Stimulated activated CD4-positive, alpha-beta T cell treated with anti-CD3 and anti-CD28 coated beads, TNF-alpha, amount 100 ng/mL, for 1 hour (primary cell): ENCODE measurements at places on chromosomes 12 and 14.

DNA sequence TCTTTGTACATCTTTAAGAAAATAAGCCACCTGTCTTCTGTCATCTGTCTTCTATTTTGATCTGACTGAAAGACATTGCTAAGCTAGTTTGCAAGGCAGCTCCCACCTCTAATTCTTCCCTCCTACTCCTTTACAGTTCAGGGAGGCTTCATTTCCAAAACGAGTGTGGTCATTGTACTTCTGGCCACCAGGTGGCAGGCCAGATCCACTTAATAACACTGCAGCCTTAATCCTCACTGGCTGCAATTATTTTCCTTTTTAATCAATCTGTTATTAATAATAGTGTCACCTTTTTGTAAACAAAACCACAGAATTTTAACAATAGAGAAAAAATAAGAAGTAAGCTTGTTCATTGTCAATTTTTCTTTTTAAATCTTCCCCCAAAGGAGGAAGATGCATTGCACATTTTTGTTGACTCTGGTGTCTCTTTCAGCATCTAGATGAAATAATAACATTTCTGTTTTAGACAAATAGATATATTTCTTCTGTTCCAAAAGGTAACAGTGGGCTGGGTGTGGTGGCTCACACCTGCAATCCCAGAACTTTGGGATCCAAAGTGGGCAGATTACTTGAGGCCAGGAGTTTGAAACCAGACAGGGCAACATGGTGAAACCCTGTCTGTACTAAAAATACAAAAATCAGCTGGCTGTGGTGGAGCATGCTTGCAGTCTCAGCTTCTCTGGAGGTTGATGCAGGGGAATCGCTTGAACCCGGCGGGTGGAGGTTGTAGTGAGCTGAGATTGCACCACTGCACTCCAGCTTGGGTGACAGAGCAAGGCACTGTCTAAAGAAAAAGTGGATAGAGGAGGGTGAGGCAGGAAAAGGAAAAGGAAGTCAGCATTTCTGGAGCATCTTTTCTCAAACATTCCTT, 23.3 kb downstream of the GABARAPL1 start:
- DNase-seq: peak; percentile 38

GRCh38 chr14:104075530-104076151, 9.9 kb upstream of the ASPG start:
- no peak for DNase-seq

- DNase-seq: no peak
Observed at GRCh38 chr14:30985796-30986195, 39.7 kb upstream of the AP4S1 start.

GRCh38 chr14:59711080-59711479, 134.5 kb upstream of the CCDC175 start:
- no peak for DNase-seq

DNA sequence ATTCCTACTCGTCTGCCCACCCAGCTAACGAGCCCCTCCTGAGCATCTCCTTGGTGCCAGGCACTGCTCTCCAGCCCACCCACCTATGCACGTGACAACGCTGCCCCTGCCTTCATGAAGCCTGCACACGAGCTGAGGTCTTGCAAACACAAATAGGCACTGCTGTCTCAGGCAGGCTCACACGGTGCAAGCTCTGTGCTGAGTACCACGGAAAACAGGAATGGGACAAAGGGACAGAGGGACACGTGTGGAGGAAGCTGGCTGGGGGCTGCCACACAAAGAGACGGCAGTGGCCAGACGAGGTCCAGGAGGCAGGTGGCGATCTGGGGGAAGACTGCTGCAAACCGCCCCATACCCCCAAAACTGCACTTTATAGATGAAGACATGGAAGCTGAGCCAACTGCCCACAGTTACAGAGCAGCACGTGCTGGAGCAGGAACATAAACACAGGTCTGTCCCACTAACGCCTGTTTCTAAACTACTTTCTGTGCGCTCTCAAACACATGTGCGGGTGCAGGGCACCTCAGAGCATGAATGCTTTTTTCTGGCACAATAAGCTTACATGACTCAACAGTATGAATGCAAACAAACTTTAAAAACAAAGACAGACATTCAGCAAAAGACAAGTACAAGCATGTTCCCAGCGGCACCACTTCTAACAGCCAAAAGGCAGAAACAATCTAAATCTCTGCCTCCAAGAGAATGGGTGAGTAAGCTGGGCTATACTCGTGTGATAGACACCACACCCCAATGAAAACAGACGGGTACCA, 64.5 kb downstream of the AMN start:
- no peak for DNase-seq
